T-helper 1 cell treated with Interleukin-12 subunit alpha and Interleukin-12 subunit beta and Interleukin-4 antibody, amounts not matched to agents 30 ng/mL and 1 ng/mL, for 36 hours (primary cell): ENCODE measurements at places on chromosomes 7 and 10. TPM values are rescaled to one million over a fixed set of nuclear protein-coding genes. Genes with fewer than 3 reads are reported as not detected.

CTAGE8 gene
- 2.5 and 2.9 TPM in 2 replicates for total RNA-seq

KIAA1549 gene
- 0.32 and 0.42 TPM in 2 replicates for total RNA-seq

NPFFR1 gene
- total RNA-seq, result not detected in 2 replicates

ZNRF2 gene
- 14.4 and 15.6 TPM in 2 replicates for total RNA-seq

TRPV5 gene
- total RNA-seq, result 0.10 TPM in 1 of 2 replicates, not detected in the other

DHX32 gene
- total RNA-seq, result 9.0 and 11.1 TPM in 2 replicates

SUN3 gene
- not detected in 2 replicates for total RNA-seq

ZNF488 gene
- total RNA-seq, result not detected in 2 replicates

ELN gene
- not detected in 2 replicates for total RNA-seq

VWC2 gene
- total RNA-seq, result not detected in 2 replicates

TBC1D12 gene
- total RNA-seq, result 0.29 and 0.74 TPM in 2 replicates

PON3 gene
- total RNA-seq, result not detected in 2 replicates

ANK3 gene
- 85.3 and 85.8 TPM in 2 replicates for total RNA-seq

GBX1 gene
- not detected in 2 replicates for total RNA-seq

GRM8 gene
- not detected in 2 replicates for total RNA-seq

FAM25A gene
- not detected in 2 replicates for total RNA-seq

UFSP1 gene
- 3.3 and 3.7 TPM in 2 replicates for total RNA-seq

SPRN gene
- not detected in 2 replicates for total RNA-seq

ASAH2 gene
- 2.0 and 2.3 TPM in 2 replicates for total RNA-seq

SPDYE8 gene
- total RNA-seq, result not detected in 2 replicates

OR6B1 gene
- not detected in 2 replicates for total RNA-seq

TMEM139 gene
- total RNA-seq, result 0.32 and 1.0 TPM in 2 replicates

PPP1R17 gene
- total RNA-seq, result not detected in 2 replicates

GNGT1 gene
- total RNA-seq, result not detected in 2 replicates

PRKCQ gene
- 68.8 and 71.5 TPM in 2 replicates for total RNA-seq

GLCCI1 gene
- total RNA-seq, result 21.4 and 28.8 TPM in 2 replicates

HECTD2 gene
- 1.7 and 2.9 TPM in 2 replicates for total RNA-seq

CYP26A1 gene
- not detected in 2 replicates for total RNA-seq

ANKRD30A gene
- not detected in 2 replicates for total RNA-seq

SH2D4B gene
- total RNA-seq, result 0.10 and 0.17 TPM in 2 replicates

KAZALD1 gene
- 0.34 and 0.47 TPM in 2 replicates for total RNA-seq

SCIN gene
- 0.02 TPM in 1 of 2 replicates, not detected in the other for total RNA-seq

PPIF gene
- total RNA-seq, result 172 and 173 TPM in 2 replicates

TMEM196 gene
- total RNA-seq, result not detected in 2 replicates

AKAP9 gene
- total RNA-seq, result 45.3 and 50.7 TPM in 2 replicates
